Central memory CD4-positive, alpha-beta T cell (primary cell): ENCODE measurements at places on chromosomes 3 and 15.

GRCh38 chr15:67947254-67948039 is 106.7 kb upstream of the PIAS1 start:
- no peak for DNase-seq

DNA sequence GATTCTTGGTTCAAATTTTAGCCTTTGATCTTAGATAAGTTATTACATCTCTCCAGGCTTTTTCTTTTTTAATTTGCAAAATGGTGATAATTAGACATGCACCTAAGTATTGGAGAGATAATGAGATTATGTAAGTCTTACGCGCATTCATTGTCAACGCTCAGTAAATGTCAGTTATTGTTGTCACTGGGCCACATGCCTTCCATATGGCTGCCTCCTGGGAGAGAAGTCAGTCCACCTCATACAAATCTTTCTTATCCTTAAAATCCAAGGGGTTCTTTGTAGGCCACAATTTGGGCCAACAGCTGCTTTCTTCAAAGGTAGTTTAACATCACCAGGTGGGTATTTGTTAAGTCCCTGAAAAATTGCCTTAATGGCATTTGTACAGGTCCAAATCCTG is 25.5 kb upstream of the PTPRG start:
- DNase-seq = no peak

DNA sequence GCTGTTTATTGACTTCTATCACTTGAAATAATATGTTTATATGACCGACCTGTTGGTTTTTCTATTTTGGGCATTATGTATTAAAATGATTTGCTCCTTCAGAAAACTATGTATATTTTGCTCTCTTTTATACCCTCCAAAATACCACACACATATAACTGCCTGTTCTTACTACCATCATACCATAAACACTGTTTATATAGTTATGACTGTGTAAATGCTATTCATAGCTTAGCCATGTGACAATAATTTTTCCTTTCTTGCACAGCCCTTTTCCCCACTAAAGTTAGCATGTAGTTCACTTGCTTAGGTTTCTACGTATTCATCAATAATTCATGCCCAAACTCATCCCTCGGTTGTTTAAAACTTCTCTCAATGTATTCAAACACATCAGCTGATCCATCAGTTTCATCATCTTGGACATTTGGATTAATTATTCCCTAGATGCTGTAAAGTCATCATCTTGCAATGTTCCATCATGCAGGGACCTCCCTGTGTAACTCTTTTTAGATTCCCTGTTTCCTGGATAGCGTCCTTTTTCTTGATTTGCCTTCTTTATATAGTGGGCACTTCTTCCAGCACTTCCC is 8.2 kb upstream of the RYK start:
- DNase-seq = no peak

GRCh38 chr3:60355825-60356224 is 895.4 kb downstream of the FHIT start:
- no peak for DNase-seq

DNA sequence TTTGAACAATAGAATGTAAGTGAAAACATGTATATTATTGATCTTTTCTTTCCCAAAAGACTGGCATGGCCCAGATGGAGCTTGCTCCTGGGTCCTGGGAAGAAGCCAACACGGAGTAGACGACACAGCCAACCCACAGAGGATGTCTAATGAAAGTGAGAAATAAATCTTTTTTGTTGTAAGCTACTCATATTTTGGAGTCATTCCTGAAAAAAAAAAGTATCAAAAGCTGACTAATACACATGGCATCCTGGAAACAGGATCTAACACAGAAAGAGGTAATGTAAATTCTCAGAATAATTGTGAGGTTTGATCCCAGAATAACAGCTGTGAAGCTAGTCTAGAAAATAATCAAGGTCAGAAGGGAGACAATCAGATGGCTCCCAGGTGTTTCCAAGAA is 12.6 kb upstream of the FRMD5 start:
- no peak for DNase-seq

- peak; percentile 38 for DNase-seq
Observed at GRCh38 chr3:94004301-94004910, 24.0 kb downstream of the STX19 start.

DNA sequence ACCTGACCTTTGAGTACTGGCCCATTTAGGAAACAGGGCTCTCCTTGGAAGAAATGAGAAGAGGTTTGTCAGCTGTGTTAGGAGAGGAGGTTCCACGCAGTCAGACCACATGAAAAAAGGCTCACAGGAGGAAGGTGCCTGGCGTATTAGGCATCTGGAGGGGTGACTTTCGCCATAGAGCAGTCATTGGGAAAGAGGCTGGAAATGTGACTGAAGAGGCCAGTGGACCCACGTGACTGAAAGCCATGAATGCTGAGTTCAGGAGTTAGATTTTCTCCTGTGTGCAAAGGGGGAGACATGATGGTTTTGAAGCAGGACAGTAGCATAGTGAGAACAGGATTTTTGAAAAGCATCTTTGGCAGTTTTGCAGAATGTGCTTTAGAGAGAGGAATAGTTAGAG is 29.7 kb upstream of the RNF7 start:
- no peak for DNase-seq

GRCh38 chr15:76078285-76078877 is 18.6 kb downstream of the TMEM266 start:
- no peak for DNase-seq

DNA sequence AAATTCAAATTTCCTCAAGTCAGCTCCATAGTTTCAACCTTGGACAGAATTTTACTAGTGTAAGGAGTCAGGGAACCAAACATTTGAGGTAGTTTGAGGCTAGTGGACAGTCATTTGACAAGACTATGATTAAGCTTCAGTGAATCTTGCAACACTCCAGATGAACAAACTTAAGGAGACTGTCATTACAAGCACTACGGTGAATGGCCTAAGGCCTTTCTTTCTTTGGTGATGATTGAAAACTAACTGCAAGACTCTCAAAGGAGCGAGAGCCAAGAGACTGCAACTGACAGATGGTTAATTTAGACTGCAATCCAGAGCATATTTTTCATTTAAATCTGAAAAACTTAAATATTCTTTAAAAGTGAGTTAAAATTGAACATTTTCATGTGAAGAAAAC is 272.3 kb upstream of the NECTIN3 start:
- DNase-seq = no peak

DNA sequence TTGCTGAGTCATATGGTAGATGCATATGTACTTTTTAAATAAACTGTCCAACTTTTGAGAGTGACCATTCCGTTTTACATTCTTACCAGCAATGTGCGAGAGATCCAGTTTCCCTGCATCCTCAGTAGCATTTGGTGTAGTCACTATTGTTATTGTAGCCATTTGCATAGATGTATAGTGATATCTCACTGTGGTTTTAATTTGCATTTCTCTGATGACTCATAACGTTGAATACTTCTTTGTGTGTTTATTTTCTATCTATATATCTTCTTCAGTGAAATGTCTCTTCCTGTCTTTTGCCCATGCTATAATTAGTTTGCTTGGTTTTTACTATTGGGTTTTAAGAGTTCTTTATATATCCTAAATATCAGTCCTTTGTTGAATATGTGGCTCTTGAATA is 255.7 kb upstream of the GRM7 start:
- no peak for DNase-seq

GRCh38 chr3:33074217-33075067 is 22.5 kb downstream of the GLB1 start:
- DNase-seq = peak; percentile 53

DNA sequence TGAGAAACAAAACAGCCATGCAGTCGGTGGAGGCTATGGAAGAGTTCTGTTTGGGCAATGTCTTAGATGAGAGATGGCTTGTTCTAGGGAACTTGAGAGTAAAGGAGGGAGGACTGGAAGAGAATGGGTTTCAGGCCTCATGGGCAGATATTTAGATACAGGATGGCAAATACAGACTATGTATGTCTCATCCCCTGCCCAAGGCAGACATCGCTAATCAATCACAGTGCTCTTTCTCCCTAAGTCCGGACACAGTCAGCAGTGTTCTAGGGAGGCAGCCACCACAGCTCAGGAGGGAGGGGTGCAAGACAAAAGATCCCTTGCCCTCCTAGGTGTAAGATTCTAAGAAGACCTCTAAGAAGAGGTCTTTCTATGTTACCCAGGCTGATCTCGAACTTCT is 159.3 kb upstream of the TLE3 start:
- DNase-seq = no peak

DNA sequence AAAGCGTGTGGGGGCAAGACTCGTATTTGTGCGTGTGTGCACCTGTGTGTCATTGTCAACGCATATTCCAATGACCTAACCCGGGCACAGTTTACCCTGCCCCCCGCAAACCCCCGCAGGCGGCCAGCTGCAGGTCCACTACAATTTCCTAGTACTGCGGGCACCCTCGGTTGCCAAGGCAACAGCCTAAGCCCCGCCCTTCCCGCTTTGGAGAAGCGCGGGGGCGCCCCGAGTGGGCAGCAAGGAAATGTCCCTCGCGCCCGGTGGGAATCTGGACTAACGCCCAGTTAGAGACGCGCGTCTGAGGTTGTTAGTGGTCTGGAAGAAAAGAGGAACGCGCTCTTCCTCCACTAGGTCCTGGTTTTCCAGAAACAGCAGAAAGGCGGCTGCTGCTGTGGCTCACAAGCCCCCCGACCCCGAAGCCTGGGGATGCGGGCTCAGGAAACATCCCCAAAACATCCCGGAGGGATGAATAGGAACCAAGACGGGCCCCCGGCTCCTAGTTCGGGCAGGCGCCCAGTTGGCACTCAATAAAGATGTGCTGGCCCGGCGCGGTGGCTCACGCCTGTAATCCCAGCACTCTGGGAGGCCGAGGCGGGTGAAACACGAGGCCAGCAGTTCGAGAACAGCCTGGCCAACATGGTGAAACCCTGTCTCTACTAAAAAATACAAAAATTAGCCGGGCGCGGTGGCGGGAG is 1.1 kb downstream of the ABHD14A start:
- no peak for DNase-seq

GRCh38 chr3:183460081-183461055 is 31.9 kb upstream of the MCF2L2 start:
- no peak for DNase-seq

DNA sequence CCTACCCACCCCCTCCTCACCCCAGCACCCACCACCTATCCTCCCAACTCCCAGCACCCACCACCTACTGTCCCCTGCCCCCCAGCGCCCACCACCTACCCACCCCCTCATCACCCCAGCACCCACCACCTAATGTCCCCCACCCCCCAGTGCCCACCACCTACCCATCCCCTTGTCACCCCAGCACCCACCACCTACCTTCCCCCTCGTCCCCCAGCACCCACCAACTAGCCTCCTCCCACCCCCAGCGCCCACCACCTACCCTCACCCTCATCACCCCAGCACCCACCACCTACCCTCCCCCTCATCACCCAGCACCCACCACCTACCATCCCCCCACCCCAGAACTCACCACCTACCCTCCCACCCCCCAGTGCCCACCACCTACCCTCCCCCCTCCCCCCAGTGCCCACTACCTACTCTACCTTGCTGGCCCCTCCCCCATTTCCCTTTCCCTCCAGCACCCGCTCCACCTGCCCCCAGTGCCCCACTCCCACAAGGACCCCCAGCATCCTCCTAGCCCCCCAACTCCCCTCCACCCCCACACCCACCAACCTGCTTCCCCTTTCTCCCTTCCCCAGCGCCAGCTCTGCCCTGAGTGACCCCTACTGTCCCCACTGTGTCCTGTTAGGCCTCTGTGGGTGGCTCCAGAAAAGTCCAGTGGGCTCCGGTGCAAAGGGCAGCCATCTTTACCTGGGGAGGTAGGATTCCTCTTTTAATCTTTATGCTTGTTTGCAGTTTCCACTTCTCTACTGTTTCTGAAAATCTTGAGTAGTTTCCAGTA is 1.2 kb downstream of the UROC1 start:
- DNase-seq = no peak

DNA sequence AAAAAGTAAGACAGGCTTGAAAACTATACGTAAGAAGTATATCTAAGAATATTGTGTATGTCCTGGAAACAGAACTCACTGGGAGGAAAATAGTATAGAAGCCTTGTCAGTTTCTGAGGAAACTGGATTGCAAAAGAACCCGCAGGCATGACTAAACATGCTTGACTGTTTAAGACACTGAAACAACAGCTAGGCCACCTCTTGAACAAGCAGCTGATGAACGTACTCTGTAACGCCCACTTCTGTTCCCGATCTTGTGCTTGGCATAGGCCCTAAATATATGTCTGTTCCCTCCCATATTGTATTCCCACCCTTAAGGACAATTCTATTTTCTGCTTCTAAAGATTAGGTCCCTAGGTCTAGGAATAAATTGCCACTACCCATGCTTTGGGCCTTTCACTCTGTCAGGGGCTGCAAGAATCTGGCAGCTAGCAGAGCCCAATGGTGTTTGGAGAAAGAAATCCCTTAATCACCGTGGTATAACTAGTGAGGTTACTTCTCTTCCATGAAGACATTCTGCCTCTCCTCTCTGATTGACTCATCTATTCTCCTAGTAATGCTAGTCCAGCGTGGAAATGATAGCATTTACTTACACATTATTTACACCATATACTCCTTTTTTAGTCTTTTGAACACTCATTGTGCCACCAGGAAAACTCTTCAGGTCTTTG is 46.2 kb downstream of the CD200 start:
- DNase-seq = no peak

DNA sequence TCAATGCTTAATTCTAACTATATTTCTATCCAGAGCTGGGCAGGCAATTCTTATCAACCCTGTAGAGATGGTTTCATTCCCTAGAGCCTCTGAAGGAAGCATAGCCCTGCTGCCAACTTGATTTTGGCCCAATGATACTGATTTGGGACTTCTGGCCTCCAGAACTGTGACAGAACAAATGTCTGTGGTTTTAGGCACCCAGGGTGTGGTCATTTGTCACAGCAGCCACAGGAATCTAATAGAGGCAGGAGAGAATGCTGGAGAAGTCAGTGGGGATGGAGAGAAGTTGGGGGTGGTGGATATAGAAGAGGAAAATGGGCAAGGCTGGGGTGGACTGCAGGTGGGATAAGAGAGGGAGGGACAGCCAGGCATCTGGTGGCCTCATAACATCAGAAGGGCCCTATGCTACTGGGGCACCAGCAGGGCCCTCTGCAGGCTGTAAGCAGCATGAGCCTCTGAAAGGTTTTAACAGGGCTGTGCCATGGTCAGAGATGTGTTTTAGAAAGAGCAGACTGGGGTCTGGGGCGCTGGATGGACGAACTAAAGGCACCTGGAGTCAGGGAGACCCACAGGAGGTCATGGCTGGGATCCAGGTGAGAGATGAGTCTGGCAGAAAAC is 19.8 kb downstream of the MRPS11 start:
- no peak for DNase-seq

GRCh38 chr3:5035113-5035512 is 55.9 kb downstream of the BHLHE40 start:
- DNase-seq = no peak

- no peak for DNase-seq
Observed at GRCh38 chr3:188647237-188647636, 493.3 kb downstream of the LPP start.

DNA sequence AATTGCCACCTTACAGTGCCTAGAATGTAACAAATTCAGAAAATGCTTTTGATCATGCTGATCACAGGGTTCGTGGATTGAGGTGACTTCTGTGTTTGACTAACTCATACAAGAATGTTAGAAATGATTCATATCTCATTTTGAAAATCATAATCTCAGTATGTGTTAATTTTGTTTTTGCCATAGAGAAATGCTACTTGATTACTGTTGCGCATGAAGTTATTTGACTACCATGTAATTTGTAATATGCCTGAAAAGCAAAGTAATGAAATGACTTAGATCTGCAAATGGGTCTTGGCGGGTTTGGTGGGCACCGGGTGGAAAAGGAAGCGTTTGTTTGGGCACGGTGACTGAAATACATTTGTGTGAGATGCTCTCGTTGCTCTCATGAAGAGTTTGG is 173.6 kb upstream of the BHLHE40 start:
- DNase-seq = no peak

- no peak for DNase-seq
Observed at GRCh38 chr15:93789441-93789840, 441.9 kb upstream of the MCTP2 start.
